Stimulated activated naive CD8-positive, alpha-beta T cell treated with anti-CD3 and anti-CD28 coated beads, Interleukin-15, amount 100 ng/mL, for 72 hours (primary cell): ENCODE measurements at places on chromosomes 7 and 10.

GRCh38 chr7:294440-295154 is 4.6 kb downstream of the FOXL3 start:
- DNase-seq: no peak

- DNase-seq: no peak
Observed at GRCh38 chr10:126647116-126647515, 23.4 kb downstream of the C10orf90 start.

DNA sequence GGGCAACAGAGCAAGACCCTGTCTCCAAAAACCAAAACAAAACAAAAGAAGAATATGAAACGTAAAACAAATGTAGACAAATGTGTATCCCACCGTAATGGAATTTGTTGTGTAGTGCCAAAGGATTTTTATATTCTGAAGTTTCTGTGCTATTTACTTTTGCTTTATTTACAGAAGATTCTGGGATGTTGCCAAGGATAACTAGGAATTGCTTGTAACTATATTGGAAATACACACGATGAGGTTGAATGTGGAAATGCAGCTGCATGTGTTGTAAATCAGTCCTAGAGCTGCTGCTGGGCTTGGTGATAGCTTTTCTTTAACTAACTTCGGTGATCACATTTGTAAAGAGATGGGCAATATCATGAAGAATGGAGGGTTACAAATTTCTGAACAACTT is 39.5 kb downstream of the GALNT17 start:
- DNase-seq: no peak

DNA sequence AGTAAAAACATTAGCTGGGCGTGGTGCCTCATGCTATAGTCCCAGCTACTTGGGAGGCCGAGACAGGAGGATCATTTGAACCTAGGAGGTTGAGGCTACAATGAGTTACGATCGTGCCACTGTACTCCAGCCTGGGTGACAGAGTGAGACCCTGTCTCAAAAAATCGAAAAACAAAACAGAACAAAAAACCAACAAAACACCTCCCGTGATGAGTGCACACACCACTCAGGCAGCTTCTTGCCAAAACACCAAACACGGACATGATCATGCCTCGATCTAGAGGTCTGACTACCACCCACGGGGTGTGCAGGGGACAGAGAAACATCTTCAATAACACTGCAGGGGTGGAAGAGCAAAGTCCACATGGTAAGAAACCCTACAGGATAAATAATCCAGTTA is 44.4 kb downstream of the AMZ1 start:
- DNase-seq: no peak

DNA sequence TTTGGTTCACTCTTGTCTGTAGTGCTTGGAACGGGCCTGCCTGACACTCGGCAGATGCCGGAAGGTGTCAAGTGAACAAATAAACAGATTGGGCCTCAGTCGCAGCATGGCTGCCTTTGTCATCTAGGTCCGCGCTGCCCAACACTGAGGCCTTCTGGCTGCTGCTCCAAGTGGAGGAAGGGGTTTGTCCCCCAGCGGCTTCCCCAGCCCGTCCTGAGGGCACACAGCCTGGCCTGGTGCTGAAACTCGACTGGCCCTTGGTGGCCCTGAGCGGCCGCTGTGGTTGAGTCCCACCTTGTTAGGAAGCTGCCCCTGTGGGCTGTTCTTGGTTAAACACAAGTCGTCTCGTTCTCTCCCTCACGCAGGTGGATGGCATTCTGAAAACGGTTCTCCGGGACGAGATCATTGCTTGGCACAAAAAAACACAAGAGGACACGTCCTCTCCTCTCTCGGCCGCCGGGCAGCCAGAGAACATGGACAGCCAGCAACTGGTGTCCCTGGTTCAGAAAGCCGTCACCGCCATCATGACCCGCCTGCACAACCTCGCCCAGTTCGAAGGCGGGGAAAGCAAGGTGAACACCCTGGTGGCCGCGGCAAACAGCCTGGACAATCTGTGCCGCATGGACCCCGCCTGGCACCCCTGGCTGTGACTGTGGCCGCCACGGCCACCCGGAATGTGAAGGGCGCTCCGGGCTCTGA is 132.1 kb downstream of the SMURF1 start:
- DNase-seq: no peak

- no peak for DNase-seq
Observed at GRCh38 chr7:158861004-158861787, 4.8 kb downstream of the DYNC2I1 start.

DNA sequence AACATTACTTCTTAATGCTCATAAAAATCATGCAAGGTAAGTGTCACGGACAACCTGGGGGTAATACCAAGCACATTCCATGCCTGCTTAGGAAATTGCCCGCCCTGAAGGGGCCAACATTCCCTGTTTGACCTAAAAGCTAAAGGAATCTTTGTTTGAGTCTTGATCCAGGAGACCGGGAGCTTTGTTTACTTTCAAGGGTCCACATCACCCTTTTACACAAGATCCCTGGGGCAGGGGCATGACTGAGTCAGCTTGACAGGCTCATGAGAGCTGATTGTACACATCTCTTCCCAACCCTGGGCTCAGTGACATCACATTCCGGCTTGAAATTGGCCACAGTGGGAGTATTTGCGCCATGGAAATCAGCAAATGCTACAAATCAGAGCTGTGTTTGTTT is 248.1 kb upstream of the HABP2 start:
- DNase-seq: no peak

DNA sequence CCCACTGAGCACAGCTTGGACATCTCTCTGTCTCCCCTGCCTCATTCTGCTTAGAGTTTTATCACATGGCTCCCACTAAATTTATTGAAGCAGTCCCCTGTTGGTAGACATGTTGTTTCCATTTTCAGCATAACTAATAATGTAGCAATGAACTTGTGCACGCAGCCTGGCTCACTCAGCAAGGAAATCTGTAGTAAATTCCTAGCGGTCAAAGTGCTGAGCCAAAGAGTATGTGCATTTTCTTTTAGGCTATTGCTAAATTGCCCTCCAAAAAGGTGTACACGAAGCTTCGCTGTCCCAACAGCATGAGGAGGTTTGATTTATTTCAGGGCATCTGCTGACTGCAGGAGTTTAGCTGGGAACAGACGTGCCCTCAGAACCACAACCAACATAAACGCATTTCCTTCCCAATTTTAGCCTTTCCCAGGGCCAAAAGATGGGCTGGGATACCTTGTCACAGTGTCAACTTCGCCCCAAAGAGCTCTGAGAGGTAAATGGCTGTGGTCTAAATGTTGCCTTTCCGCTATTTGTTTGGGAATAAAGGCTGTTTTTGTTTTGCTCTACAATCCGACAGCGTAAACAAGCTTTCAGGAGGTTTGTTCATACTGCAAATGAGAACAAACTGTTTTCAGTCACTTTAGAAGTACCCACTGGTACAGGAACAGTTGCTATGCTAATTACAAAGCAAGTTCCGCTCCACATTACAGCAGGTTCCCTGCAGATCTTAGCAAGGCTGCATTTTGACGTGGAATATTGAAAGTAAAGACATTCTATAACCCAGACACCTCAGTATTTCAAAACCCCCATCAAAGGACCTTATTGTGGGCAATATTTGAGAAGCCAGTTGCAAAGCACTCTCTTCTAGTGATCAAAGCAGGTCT is 16.8 kb downstream of the VSIR start:
- DNase-seq: no peak

DNA sequence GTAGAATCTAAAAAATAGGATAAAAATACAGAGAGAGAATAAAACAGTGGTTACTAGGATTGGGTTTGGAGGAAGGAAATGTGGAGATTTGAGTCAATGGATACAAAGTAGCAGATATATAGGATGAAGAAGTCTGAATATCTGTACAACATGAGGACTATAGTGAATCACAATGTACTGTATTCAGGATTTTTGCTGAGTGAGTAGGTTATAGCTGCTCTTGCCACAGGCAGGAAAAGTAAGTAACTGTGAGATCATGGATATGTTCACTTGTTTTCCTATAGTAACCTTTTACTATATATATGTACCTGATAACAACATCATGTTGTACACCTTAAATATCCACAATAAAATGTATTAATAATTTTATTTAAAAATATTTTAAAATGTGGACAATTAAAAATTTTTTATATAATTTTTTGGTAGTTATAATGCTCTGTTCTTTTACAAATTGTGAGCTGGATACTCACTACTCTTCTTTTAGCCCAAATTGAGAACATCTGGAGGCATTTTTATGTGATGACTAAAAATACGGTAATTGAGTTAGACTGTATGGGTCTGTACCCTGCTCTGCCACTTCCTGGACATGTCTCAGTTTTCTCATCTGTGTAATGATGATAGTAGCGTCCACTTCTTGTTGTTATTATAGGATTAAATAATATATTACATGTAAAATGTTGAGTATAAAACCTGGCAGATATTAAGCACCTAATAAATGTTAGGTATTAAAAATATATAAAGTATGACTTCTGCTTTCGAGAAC is 439.1 kb downstream of the AUTS2 start:
- no peak for DNase-seq

GRCh38 chr7:5694221-5694754 is 87.2 kb downstream of the RNF216 start:
- no peak for DNase-seq

DNA sequence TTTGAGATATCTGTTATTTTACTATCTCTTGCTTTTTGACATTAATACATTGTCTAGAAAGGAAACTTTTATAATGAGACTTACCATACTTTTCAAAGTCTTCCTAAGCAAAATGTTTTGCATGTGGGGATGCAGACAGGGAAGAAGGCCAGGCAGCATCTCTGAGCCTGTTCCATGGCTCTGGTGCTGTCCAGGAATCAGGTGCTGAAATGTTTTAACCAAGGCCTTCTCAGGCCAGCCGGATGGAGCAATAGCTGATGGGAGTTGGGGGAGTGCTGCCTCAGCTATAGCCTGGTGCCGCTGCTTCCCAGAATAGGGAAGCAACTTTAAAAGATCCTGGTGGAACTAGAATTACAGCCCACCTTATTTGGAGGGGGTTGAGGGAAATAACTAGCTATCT is 38.5 kb downstream of the CRTAC1 start:
- no peak for DNase-seq

DNA sequence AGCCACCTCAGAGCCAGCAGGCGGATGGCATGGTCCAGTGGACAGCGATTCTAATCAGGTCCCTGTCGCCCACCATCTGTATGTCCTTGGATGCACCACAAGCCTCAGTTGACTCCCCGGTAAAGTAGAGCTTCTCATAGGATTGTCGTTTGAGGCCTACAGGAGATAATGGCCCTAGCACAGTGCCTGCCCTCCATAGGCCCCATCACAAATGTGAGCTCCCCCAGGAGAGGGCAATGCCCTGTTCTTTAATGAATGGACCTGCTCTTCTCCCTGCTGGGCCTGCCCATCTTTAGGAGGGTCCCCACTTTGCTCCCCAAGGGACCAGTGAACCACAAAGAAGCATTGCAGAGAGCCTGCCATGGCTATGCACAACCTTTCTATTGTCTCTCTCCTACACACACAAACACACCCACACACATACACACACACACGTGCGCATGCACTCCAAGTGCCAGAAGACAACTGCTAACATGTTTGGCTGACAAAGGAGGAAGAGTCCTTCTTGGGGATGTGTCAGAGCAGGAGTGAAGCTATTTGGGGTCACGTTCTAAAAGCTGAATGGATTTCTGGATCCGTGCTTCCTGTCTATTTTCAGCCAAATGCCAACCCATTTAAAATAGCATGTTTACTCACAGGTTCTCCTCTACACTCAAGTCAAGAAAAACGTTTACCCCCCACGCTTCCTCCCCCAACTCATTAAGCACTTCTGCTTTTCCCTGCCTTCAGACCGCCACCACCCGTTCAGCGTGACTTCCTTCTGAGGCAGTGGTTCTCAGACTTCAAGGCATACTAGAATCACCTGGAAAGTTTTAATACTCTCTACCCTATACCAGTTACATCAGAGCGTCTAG is 196.1 kb downstream of the GRID1 start:
- DNase-seq: no peak

DNA sequence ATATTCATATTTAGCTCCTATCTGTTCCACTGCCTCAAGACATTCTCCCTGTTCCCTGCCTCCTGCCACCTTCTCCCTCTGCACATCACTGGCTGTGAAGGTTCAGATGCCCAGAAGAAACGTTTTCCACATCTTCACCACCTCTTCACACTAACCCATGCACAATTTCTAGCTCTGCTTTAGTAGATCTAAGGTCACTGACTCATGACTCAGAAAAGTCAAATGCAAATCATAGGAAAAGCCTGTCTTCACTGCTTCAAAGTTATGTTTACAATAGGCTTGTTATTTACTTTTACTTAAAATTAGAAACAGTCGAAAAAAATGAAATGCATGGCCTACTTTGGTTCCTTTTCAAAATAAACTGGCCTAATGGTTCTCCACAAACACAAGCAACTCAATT is 2.5 kb downstream of the SCRN1 start:
- DNase-seq: no peak

DNA sequence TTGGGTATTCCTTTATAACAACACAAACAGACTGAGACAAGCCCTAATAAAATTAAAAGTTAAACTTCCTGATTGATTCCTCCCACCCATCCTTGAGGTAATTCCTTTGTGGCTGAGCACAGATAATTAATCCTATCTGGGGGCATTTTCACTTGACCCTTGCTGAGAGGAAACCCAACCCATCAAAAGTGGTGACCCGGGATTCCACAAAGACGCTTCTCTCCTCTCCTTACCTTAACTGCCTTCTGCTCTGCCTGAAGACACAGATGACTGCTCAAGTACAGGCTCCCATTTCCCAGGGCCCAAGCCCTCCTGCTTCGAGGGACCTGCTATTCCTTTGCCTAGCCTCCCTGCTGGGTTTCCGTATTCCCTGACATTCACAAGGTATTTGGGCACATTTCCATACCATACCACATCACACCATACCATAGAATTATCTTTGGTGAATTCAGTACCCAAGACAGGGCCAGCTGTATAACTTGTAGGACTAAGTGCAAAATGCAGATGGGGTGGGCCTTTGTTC is 9.8 kb upstream of the MAPK8 start:
- no peak for DNase-seq

DNA sequence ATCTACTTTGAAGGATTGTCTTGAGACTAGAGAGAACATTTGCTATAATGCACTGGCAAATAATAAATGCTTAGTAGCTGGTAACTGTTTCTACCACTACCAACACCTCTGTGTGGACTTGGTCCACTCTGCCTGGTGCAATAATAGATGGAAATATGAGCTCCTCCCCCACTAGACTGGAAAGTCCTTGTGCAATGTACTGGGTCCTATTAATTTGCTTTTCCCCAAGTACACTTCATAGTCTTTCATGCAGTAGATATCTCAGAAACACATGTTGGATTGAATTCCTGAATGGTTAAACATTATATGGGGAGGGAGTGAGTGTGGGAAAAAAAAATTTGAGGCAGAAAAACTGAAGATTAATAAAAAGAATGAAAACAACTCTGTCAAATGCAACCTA is 119.3 kb downstream of the C10orf90 start:
- DNase-seq: no peak

GRCh38 chr7:22559829-22560489 is 60.0 kb upstream of the STEAP1B start:
- DNase-seq: peak; percentile 73

- no peak for DNase-seq
Observed at GRCh38 chr7:156234666-156235494, 405.7 kb upstream of the RNF32 start.

- DNase-seq: peak; percentile 54
Observed at GRCh38 chr10:70132098-70133029, at the start of gene AIFM2. Gene AIFM2 (minus strand): TSS chr10:70132825. CDS start chr10:70124084, 8,741 bp downstream.

- DNase-seq: no peak
Observed at GRCh38 chr10:95035332-95036295, 33.7 kb downstream of the CYP2C8 start.

GRCh38 chr10:18571780-18572179 is 79.6 kb downstream of the NSUN6 start:
- DNase-seq: no peak
